AG10803 (cell line): ENCODE measurements at places on chromosomes 5 and 9.

DNA sequence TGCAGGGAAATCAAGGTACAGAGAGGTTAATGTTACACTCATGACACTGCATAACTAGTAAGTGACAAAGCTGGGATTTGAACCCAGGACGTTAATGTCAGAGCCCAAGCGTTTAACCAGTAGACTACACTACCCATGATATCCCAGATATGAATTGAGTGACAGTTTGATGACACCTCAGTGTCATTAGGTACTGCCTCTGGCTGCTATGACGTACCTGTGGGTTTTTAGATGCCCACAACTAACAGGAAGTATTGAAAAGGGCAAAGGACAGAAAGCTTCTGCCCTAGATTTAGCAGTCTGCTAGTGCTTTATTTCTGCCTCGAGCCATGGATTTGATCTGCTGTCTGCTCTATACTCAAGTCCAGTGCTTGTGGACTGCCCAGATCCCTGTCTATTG, 56.2 kb downstream of the GLRA1 start:
- DNase-seq: no peak

GRCh38 chr9:92650296-92650695, 19.6 kb downstream of the IPPK start:
- no peak for DNase-seq

- peak; percentile 24 for DNase-seq
These were observed 134.8 kb downstream of the FBXL7 start for GRCh38 chr5:15634591-15635288.

- peak; percentile 87 for DNase-seq
These were observed 52.9 kb downstream of the LRSAM1 start for GRCh38 chr9:127503947-127504886.

DNA sequence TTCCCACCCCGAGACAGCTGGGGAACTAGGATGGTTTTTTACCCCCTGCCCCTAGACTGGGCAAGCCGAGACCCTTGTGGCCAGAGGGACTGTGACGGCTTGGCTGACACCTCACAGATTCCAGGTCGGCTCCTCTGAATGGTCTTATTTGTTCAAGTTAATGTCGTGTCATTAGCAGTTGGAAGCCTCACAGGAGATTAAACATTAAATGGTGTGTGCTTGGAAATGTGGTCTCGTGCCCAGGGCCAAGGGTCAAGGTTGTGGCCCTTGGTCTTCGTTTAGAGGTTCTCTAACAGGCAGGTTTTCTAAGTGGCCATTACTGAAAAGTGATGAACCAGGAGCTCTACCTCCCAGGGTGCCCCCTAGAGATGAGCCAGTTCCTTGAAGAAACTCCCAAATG, 61.2 kb upstream of the RXRA start:
- no peak for DNase-seq

GRCh38 chr5:53438486-53439472, 41.6 kb upstream of the FST start:
- peak; percentile 87 for DNase-seq

DNA sequence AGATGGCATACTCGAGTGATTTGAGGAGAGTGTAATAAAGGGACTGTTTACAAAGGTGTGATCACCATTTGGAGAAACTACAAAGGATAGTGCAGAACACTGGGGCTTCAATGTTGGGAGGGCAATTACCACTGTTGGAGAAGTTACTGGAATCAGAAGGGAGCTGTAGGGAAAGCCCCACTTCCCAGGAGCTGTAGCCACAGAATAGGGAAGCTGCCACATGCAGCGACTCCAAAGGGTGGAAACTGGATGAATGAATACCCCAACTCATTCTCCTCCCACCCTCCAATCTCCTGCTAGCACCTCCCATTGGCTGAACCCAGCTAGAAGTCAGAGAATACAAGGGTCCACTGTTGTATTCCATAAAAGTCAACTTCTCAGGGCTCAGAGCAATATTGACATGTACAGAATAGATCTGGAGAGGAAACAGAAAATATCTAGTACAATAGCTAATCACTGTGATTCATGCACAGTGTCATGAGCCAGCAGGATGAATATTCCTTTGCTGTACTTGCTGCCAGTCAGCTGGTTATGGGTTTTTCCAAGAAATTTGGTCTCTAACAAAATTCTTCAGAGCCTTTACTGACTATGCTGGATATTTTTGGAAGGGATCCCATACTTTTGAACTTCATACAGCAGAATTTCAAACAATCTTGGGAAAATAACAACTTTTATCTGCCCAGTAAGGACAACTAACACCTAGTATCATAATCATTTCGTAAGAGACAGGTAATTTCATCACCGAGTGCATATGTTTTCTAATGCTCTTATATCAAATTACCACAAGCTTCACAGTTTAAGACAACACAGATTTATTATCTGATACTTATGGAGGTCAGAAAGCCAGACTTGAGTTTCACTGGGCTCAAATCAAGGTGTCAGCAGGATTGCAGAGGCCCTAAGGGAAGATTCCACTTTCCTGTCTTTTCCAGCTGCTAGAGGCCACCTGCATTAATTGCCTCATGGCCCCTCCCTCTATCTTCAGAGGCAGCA, 39.6 kb downstream of the PDCD1LG2 start:
- peak; percentile 59 for DNase-seq

- DNase-seq: peak; percentile 85
These were observed 23.5 kb downstream of the ITGA1 start for GRCh38 chr5:52811067-52811749.

- DNase-seq: no peak
These were observed 9.2 kb upstream of the PHYKPL start for GRCh38 chr5:178241688-178242231.

DNA sequence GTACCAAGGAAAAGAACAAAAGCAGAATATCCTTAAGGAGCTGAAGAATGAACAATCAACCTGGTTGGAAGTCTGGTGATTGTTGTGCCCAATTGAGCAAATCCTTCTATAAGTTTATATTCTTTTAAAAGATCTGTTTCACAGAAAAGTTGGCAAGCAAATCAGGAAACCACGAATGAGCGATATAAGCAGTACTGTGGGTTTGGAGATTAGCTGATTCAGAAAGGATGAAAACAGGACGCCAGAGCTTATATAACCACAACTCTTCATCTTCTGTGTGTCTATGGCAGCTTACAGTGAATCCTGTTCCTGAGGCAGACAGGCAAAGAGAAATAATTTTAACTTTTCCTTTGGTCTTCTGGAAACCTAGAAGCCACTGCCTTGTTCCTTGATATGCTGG, 61.7 kb downstream of the SLC38A9 start:
- peak; percentile 63 for DNase-seq

DNA sequence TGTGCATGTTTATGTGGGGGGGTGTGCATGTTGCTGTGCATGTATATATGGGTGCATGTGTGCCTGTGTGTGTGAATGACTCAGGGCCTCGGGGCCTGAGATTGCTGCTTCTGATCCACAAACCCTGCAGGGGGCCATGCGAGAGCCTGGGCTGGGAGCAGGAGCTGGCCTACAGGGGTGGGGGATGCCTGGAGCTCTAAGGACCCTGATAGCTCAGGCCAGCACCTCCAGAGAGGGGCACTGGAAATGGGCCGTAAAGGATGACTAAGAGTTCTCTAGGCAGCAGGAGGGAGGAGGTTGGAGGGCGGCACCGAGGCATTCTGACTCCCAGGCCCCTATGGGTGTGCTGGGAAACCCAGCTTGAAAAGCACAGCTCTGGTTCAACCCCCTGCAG, 6.9 kb upstream of the UBAC1 start:
- no peak for DNase-seq

GRCh38 chr9:10999646-11000045, 386.8 kb upstream of the PTPRD start:
- no peak for DNase-seq

GRCh38 chr5:5784101-5784500, 361.6 kb downstream of the ICE1 start:
- no peak for DNase-seq

- no peak for DNase-seq
These were observed 208.7 kb downstream of the MED10 start for GRCh38 chr5:6169660-6170059.

DNA sequence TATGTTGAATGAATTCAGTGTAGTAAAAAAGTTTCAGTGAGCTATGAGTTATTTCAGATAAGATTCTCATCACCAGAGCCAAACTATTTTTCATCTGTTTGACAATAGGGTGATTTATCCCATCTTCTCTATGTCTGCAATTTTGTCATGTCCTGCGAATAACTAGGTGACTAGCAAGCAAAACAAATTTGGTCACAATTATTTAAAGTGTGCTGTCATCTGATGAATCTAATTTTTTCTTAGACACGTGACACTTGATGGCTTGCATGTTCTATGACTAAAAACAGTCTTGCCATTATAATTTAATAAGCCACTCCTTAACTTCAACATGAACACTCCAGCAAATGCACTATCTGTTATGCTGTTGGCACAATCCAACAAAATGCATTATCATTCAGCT, 35.0 kb downstream of the FEM1C start:
- no peak for DNase-seq

DNA sequence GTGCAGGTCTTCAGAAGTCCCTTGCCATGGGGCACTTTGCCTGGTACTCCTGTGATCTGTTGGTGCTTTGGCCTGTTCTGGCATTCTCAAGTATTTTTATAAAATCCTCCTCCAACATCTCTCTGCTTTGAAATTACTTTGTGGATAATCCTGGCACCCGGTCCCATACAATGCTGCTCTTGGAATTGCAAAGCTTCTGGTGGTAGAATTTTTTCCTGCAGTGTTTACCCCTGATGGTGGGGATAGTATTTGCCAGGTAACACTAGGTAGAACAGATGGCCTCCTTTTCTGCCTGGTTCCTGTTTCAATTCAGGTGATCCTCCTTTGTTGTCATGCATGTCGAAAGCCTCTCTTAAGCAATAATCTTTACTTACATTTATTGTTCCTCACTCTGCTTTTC, 109.8 kb upstream of the ATP10B start:
- DNase-seq: no peak
